Hippocampal formation (tissue), 2 donors: ENCODE measurements at places on chromosomes 5 and 9.
A peak's percentile ranks its signal among the peaks of the same experiment; 100 is the strongest.

DNA sequence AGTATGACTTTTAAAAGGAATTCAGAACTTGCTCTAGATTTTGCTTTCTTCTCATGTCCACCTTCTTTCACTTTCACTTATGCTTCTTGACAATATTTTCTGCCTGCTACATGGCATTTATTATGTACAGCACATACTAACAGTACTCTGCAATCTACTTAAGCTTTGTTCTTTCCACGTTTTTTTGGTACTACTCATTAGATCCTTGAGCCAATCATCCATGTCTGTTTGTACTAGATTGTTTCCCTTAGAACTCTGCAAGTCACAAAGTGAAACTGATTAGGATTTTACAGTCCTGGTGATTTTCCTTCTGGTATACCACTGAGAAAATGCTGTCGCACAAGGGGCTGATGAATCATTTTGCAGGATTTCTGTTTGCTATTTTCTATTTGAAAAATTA is 78.3 kb downstream of the PARP8 start:
- DNase-seq, result peak; percentile 18

DNA sequence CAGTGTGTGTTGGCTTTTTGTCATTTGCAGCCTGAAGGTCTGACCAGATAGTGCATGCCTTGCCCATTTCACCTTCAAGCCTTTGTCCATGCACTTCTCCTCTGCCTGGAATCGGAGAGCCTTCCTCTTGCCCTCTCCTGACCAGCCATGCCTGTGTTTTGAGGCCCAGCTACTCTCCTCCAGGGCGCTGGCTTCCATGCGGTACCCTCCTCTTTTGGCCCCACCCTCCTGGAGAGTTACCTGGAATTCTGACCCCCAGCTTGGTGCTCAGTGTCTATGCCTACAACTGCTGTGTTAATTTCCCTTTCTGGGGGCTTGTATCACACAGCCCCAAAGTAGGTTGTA is 52.5 kb downstream of the CXXC5 start:
- DNase-seq, result no peak

DNA sequence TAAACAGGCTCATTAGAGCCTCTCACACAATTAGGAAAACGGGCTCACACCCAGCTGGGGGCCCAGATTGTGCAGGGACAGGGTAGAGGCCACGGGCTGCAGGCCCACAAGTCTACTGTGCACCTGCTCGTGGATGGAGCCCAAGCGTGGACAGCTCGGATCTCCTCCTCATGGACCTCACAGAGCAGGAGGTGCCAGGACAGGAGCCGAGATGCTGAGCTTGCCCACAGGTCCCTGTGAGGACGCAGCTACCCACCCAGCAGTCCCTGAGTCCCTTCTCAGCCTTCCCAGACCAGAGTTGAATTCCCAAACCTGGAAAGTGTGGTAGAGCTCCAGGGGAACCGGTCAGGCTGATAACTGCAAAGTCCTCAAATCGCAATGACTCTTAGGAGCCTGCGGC is 70.6 kb upstream of the OLFM1 start:
- no peak for DNase-seq

GRCh38 chr5:99076723-99077640 is 148.2 kb upstream of the CHD1 start:
- no peak for DNase-seq

- no peak for DNase-seq
Observed at GRCh38 chr9:115010874-115011273, 80.5 kb upstream of the TNFSF8 start.

DNA sequence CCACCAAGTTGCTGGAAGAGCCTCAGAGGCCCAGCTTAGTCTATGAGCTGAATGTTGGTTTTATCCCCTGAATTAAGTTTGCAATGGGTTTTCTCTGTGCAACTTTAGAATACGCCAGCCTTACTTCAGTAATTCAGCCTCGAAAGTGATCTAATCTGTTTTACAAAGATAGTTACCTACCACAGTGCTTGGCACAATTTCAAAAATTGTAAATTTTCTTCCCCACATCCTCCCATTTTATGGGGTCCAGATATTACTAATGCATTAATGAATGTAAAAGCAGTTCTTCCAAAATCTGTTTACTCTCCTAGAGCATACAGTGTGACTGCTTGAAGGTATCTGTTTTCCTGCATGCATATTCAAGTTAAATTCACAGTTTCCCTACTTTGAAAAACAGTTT is 172.6 kb downstream of the MAN2A1 start:
- no peak for DNase-seq

GRCh38 chr9:20693068-20693467 is 9.0 kb downstream of the FOCAD start:
- DNase-seq, result no peak

DNA sequence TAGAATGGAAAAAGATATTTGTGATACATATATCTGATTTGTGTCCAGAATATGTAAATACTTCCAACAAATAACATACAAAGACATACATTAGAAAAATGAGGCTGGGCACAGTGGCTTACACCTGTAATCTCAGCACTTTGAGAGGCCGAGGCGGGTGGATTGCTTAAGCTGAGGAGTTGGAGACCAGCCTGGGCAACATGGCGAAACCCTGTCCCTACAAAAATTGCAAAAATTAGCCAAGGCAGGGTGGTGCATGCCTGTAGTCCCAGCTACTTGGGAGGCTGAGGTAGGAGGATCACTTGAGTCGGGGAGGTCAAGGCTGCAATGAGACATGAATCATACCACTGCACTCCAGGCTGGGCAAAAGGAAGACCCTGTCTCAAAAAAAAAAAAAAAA is 46.1 kb upstream of the CDC42SE2 start:
- no peak for DNase-seq

DNA sequence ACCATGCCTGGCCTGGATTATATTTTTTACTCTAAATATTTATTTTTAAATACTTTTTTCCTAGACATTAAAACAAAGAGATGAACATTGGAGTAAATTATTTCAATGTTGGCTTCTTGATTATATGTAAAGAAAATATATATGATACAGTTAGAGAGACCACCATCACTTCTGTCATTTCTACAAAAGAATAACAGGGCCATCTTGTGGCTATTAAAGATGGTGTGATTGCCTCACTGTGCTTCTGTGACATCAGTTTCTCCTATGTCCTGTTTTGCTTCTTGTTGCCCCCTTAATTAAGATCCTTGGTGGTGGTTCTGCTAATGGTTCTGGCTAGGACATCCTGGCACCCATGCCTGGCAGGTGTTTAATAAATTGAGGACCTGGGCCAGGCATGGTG is 32.9 kb downstream of the NDFIP1 start:
- no peak for DNase-seq
